CD14-positive monocyte (primary cell): ENCODE measurements at places on chromosomes 7 and 10.

- DNase-seq, result no peak
Observed at GRCh38 chr10:122551450-122551849, 9.1 kb upstream of the DMBT1 start.

DNA sequence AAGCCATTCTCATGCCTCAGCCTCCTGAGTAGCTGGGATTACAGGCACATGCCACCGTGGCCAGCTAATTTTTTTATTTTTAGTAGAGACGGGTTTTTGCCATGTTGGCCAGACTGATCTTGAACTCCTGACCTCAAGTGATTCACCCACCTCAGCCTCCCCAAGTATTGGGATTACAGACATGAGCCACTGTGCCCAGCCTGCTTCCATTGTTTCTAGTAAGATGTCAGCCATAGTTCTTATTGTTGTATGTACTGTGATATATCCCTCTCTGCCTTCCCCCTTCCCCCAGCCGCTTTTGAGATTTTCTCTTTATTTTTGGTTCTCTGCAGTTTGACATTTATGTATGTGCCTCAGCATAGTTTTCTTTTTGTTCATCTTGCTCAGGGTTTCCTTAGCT, 87.9 kb upstream of the KLF14 start:
- DNase-seq, result no peak

- no peak for DNase-seq
Observed at GRCh38 chr7:148274118-148274517, 316.4 kb upstream of the C7orf33 start.

DNA sequence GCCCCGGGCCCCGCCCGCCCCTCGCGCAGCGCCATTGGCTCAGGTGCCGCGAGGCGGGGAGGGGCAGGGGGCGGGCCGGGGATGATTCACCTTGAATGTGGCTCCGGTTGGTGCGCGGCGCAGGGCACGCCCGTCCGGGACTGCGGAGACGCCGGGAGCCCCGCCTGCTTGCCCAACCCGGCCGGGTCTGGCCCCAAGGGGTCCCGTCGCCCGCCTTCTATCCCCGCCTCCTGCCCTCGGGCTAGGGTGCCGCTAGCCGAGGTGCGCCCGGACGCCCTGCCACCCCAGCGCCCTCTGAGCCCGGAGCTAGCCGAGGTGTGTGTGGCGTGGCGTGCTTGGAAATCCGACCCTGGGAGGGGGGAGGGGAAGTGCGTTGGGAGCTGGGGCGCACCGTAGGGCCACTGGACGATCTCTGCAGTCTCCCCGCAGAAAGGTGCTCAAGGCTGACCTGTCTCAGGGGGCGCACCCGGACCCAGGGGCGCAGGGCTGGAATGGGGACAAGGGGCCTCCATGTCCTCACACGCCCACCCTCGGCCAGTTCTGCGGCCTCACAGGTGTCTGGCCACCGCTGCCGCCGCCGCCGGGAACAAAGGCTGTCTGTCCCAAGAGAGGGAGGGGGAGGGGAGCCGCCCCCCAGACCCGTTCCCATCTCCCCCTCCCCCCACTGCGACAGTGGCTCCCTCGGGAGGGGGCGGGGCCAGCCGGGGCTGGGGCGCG, 168.9 kb downstream of the NRF1 start:
- DNase-seq, result no peak

- DNase-seq, result no peak
Observed at GRCh38 chr10:108612485-108612884, 1310.8 kb downstream of the XPNPEP1 start.

DNA sequence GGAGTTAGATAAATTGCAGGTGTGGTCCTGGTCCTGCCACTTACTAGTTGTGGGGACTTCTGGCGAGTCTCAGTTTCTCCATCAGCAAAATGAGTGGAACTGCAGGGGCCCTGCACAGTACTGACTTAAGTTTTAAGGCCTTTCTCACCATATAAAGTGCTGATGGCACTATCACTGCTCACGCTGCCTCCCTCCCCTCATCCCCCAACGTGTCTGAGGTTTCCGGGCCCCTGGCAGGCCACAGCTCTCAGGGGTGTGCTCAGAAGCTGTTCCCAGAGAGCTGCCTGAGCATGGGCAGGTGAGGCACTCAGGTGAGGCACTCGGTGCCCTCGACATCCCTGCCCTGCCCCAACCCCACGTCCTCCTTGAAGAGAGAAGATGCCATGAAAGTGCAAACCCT, 74.2 kb downstream of the VOPP1 start:
- DNase-seq, result no peak

GRCh38 chr7:82373926-82374635, 69.5 kb downstream of the CACNA2D1 start:
- no peak for DNase-seq

- DNase-seq, result no peak
Observed at GRCh38 chr7:73770860-73771670, 995 bp upstream of the CLDN3 start.

DNA sequence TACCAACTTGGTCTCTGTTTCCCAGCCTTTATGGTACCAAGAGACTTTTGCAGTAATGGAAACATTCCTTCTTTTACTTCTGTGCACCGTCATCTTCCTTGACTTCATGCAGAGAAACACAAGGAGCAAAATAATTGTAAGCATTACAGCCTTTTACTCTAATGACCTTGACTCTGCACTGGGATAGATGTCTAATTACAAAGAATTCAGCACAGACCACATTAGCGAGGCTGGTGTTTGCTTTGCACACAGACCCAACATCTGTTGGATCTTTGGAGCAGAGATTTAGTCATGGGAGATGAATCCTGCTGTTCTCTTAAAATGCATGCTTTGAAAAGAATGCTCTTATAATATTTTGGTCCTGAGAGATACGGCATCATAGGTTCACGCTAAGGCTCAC, 261.6 kb downstream of the TWIST1 start:
- no peak for DNase-seq

- DNase-seq, result peak; percentile 10
Observed at GRCh38 chr10:99372546-99373271, 43.6 kb downstream of the CNNM1 start.

- no peak for DNase-seq
Observed at GRCh38 chr10:46528171-46528671, 28.2 kb downstream of the GPRIN2 start.

GRCh38 chr10:24887855-24888231, 64.6 kb downstream of the PRTFDC1 start:
- no peak for DNase-seq

GRCh38 chr10:24854256-24854655, 98.2 kb downstream of the PRTFDC1 start:
- DNase-seq, result no peak

- DNase-seq, result no peak
Observed at GRCh38 chr7:67950321-67951083, 953.9 kb downstream of the TYW1 start.

- no peak for DNase-seq
Observed at GRCh38 chr10:21458126-21458871, 67.2 kb downstream of the SKIDA1 start.

DNA sequence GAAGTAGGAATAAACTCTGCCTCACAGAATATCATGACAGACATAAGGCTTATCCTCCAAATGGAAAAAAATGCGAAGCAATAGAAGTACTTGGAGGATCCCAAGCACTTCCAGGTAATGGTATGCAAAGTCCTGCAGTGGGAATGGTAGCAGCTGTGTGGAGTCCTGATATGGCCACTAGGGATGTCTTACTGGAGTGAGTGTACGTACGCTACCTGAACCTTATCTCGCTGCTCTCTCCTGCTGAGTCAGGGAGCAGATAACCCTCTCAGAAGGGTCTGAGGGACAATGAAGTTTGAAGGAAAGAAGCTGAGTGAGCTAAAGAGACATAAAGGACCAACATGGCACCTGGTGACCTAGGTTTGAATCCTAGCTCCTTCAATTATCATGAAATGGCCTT, 42.2 kb downstream of the CH25H start:
- no peak for DNase-seq

DNA sequence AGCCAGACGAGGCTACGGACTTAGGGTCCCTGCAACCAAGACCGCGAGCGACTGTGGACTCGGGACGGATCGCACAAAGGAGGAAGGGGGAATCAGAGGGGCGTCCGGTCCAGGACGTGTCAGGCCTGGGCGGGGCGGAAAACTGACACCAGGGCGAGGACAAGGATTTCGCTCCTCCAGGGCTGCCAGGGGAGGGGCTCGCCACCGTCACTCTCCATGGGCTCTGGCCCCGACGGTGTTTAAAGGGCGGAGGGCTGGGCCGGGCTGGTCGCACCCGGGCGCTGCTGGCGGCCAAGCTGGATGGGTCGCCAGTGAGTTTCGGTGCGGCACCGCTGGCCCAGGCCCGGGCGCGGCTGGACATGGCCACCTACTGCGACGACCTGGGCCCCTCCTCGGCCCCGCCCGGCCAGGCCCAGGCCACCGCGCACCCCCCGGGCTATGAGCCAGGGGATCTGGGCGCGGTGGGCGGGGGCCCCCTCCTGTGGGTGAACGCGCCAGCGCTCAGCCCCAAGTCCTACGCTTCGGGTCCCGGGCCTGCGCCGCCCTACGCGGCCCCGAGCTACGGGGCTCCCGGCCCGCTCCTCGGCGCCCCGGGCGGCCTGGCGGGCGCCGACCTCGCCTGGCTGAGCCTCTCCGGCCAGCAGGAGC, at the start of gene FOXI2:
FOXI2 (plus strand) TSS at position 271 of the 648 bp plus-strand sequence; CDS start at position 360, 89 bp downstream.
- no peak for DNase-seq

- DNase-seq, result no peak
Observed at GRCh38 chr7:38339953-38340819, 66.8 kb upstream of the TARP start.

- no peak for DNase-seq
Observed at GRCh38 chr7:148579366-148579765, 11.2 kb upstream of the C7orf33 start.

GRCh38 chr10:283916-284356, 148.7 kb downstream of the ZMYND11 start:
- no peak for DNase-seq

DNA sequence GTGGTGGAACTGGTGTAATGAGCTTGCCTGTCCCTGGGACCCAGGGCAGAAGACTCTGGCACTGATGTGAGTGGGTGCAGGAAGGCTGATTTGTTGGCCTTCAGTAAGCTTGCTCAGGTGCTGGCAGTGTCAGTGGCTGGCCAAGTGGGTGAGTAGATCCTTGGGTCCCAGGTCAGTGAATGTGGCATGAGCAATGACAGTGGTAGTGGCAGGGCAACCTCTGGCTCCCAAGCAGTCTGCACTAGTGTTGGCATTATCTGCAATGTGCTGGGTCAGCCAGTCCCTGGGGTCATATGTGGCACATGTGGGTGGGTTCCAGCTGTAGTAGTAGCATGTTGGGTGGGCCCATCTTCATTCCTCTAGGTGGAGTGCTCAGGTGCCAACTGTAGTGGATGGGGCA, 640.9 kb upstream of the GRM3 start:
- no peak for DNase-seq

DNA sequence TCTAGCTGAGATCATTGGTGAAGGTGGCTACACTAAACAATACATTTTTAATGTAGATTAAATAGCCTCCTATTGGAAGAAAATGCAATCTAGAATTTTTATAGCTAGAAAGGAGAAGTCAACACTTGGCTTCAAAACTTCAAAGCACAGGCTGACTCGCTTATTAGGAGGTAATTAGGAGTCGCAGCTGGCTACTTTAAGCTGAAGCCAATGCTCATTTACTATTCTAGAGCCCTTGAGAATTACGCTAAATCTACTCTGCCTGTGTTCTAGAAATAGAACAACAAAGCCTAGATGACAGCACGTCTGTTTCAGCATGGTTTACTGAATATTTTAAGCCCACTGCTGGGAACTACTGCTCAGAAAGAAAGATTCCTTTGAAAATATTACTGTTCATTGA, 101.6 kb upstream of the EEPD1 start:
- DNase-seq, result no peak

- DNase-seq, result no peak
Observed at GRCh38 chr7:158702196-158702595, 2.4 kb downstream of the NCAPG2 start.

DNA sequence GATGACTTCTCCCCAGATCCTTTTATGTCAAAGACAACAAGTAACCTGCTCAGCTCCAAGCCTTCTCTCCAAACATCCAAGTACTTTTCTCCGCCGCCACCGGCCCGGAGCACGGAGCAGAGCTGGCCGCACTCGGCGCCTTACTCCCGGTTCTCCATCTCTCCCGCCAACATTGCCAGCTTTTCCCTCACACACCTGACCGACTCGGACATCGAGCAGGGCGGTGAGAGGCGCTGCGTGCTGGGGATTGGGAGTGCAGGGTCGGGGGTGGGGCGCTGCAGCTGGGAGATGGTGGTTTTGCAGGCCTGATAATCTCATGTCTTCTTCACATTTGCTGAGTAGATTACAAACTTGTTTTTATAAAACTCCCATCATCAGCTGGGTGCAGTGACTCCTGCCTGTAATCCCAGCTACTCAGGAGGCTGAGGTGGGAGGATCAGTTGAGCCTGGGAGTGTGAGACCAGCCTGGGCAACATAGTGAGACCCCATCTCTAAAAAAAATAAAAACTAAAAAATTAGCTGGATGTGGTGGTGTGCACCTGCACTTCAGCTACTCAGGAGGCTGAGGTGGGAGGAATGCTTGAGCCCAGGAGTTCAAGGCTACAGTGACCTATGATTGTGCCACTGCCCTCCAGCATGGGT, 7.2 kb upstream of the BHLHA15 start:
- no peak for DNase-seq

DNA sequence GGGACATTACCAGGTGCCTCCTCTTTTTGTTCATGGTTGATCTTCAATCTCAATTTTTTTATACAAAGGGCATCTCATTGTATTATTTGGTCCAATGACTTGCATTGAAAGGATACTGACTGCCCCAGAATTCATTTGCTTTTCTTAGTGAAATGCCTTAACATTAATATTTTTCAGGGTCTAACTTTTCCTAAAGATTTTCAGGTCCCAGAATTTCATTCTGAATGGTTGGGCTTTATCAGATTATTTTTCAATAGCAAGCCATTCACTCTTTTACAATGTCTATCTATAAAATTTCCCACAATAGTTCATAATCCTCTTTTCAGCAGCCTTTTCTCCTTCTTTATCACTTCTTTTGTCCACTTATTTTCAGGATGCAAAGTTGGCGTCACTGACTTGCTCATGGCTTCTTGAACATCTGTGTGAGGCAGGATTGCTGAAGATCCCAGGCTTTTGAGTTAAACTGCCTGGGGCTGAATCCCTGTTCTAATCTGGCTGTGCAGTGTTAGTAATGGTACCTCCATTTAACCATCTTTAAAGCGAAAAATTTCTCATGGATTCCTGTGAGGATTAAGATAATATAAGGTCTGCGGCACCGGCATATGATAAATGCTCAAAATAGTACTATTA, 131.7 kb upstream of the HDAC9 start:
- no peak for DNase-seq

DNA sequence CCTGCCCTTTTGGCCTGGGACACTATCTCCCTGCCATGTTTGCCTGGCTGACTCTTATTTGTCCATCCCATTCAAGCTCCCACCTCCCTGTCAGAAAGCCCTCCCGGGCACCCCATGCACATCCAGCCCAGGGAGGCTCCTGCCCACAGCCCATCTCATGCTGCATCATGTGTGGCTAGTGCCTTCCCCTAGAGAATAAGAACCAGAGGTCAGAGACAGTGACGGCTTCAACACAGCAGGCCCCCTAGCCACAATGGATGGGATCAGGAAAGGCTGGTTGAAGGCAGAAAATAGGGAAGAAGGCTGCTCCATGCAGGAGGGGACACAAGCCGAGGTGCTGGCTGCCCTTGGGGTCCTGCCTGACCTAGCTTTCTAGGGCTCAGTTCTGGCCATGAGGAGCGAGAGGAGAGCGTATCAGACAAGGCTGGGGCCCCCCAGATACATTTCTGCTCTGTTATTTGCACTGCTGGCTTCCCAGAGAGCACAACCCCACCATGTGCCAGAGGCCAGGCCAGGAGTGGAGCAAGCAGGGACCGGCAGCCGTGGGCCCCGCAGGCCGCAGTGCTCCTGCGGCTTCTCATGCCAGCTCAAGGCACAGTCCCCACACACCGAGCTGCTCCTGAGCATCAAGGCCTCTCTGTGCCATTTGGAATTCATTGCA, 161.1 kb upstream of the ZMIZ1 start:
- DNase-seq, result no peak
